Activated CD4-positive, CD25-positive, alpha-beta regulatory T cell (primary cell): ENCODE measurements at places on chromosomes 1 and 21.

DNA sequence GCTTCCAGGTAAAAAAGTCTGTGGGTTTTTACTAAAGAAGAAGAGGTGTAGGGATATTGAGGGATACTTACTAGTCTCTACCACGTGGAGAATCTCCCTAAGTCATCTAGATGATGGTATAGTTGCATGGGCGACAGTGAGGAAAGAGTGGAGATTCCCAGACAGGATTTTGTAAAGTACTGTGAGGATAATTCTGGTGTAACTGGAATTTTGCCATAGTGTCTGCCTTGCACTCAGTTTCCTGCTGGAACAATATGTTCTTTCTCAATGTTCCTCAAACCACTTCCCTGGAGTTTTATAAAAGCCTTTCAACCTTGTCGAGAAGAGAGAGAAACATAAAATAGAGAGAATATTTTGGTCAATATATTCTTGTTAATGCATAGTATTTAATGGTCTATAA is 95.1 kb upstream of the WLS start:
- no peak for DNase-seq

DNA sequence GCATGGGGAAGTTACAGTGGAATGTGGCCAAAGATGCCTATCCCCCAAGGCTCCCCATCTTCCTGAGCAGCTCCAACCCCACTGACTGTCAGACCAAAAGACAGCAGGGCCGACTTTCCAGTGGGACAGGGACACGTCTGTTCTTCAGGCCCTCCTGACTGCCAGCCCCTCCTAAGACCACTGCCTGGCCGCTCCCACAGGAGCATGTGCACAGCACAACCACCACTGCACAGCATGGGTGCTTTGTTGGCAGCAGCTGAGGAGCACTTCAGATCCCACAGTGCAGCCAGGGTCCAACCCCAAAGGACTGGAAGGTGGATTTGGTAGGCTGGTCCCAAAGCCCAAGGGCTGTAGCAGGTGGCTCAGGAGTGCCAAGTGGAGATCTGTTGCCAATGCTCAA is 648.3 kb upstream of the BRINP3 start:
- DNase-seq: no peak

GRCh38 chr1:30446508-30446907 is 276.9 kb downstream of the MATN1 start:
- no peak for DNase-seq

- no peak for DNase-seq
Measured at GRCh38 chr1:196143602-196144342, 464.5 kb downstream of the KCNT2 start.

DNA sequence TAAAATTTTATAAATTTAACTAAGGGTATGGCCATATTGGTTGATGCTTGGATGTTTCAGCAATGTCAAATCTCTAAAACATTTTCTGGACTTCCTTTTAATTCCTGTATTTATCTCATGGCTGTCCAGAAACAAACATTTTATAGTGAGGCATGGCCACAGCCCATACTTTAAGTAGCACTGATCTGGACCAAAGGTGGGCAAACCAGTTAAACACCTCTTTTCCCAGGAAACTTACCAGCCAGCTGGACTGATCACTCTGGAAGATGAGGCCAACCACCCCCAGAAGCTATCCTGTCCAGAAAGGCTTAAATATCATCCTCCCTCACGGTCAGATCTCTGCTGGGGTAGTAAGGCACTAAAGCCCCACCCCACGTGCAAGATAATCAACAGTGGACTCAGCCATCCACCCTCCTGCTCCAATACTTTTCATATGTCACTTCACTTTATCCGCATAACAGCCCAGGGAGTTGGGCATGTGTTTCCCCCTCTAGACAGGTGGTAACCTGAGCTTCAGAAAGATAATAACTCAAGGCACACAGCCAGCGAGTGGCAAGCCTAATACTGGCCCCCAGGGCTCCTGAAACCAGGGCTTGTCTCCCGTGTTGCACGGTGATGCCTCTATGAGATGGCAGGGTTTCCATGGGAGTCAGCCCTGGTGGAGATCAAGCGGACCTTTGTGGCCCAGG is 120.5 kb upstream of the NGF start:
- no peak for DNase-seq

- no peak for DNase-seq
Measured at GRCh38 chr1:202090994-202091393, 31.7 kb upstream of the GPR37L1 start.

GRCh38 chr1:67748630-67749029 is 63.6 kb downstream of the GADD45A start:
- no peak for DNase-seq

GRCh38 chr1:54353959-54354358 is 52.2 kb downstream of the SSBP3 start:
- DNase-seq: no peak

DNA sequence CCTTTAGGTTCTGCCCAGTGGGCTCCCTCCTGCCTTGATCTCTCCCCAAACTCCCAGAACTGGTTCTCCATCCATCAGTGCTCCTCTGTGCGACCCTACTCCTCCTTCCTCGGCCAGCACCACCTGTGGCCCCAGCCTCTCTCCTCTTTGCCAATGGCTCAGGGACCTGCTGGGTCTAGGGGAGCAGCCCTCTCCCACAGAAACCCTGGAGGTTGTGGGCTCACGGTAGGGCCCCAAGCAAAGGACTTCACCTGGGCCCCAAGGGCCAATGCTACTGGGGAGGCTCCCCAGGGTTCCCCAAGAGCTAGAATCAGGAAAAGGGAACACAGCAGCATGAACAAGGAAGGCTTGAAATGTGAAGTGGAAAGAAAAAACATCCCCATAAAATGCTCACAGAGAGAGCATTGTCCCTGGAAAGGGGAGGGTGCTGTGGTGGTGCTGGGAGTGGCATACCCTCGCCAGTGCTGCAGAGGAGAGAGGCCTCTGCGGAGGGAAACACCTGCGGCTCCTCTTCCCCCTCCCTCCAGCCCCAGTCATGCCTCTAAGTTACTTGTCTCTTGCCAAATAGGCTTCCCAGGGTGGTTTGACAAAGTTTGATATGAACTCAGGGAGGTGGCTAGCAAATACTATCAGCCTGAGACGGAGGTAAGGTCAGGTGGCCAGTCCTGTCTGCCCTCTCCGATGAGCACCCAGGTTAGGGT is 2.5 kb downstream of the TMEM63A start:
- DNase-seq: peak; percentile 10

- DNase-seq: no peak
Measured at GRCh38 chr1:198771563-198772153, 132.8 kb downstream of the PTPRC start.

- DNase-seq: no peak
Measured at GRCh38 chr1:24047110-24047477, 64.8 kb downstream of the MYOM3 start.
